ENCODE measurements at places on chromosomes 5 and 9.

DNA sequence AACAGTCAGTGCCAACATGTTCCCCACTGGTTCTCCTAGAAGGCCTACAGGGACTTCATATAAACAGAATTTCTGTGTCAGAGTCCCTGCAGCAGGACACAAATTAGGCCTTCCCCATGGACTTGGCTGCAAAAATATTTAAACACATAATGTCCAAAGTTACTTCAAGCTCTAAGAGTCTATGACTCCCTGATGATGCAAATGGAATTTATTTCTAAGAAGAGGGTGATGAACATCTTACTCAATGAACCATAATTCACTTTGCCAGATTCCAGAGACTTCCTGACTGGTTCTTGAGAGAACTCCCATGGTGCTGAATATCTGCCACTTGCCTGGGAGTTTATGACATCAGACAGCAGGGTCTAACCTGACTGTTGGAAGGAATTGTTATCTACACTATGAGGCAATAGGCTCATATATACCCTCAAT, 32.7 kb upstream of the ADRA1B start:
- DNase-seq: no peak

- no peak for DNase-seq
These were observed 12.0 kb downstream of the BTNL9 start for GRCh38 chr5:181051841-181052671.

DNA sequence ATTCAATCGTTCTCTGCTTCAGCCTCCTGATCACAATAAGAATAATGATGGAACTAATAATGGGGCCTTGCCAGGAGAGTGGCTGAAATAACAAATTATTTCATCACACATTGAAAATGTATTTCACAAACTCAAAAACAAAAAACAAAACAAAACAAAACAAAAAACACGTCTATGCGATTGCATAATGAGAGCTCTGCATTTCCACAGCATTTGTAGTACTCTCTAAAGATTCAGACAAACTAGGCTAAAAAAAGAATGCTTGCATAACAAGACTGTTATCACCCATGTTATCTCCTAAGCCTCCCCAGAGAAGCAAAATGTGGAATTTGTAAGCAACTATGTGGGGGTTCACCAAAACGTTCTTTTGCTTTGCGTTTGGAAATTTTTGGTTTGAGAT, 48.1 kb downstream of the PRELID2 start:
- no peak for DNase-seq

GRCh38 chr5:6545036-6545693, 87.7 kb downstream of the NSUN2 start:
- DNase-seq: no peak

DNA sequence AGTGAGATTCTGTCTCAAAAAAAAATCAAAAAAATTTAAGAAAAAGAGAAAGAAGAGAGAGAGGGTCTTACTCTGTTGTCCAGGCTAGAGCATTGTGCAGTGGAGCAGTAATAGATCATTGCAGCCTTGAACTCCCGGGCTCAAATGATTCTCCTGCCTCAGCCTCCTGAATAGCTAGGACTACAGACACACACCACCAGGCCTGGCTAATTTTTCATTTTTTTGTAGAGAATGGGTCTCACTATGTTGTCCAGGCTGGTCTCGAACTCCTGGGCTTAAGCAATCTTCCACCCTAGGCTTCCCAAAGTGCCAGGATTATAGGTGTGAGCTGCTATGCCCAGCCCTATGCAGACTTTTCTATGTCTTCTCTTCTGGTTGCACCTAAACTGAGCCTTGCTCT, 25.0 kb downstream of the RRAGA start:
- no peak for DNase-seq
